Lung (tissue), 17 donors: ENCODE measurements at places on chromosomes 3 and 15. TPM values are rescaled to one million over a fixed set of nuclear protein-coding genes. Genes with fewer than 3 reads are reported as not detected.

- no peak for DNase-seq
Observed at GRCh38 chr3:57981483-57982087, 26.6 kb upstream of the FLNB start.

DNA sequence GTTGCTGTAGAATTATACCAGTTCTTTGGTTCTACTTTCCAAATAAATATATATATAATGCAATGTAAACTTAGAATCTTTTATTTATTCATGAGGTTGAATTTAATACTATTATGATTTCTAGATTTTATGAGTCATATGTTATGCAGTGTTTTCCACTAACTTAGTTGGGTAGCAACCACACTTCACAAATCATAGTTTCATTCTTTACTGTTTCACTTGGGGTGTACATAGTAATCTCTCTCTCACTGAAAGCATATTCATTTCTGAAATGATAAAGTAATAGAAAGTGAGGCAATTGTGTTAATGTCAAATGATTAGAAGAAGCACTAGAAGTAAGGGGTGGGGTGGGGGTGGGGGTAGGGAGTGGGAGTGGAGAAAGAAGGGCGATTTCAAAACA, 52.6 kb downstream of the IQCH start:
- peak; percentile 72 for DNase-seq

- peak; percentile 22 for DNase-seq
Observed at GRCh38 chr3:20405744-20406143, 219.7 kb upstream of the SGO1 start.

- no peak for DNase-seq
Observed at GRCh38 chr15:42201801-42202200, 6.3 kb downstream of the VPS39 start.

DNA sequence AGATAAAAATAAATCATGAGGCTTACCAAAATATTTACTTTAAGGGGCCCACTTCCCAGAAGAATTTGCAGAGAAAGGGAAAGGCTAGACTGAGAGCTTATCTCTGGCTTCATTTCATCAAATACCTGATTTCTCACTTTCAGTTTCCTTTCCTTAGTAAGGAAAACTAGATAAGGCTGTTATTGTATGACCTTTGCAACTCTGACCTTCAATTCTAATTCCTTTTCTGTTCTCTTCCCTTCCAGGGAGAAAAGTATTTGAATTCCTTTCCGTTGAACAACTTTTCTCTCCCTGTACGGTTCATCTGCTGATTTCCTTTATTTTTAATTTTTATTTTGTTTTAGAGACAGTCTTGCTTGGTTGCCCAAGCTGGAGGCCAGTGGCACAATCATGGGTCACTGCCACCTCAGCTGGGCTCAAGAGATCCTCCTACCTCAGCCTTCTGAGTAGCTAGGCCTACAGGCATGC, 7.1 kb upstream of the PXK start:
- peak; percentile 31 for DNase-seq

DNA sequence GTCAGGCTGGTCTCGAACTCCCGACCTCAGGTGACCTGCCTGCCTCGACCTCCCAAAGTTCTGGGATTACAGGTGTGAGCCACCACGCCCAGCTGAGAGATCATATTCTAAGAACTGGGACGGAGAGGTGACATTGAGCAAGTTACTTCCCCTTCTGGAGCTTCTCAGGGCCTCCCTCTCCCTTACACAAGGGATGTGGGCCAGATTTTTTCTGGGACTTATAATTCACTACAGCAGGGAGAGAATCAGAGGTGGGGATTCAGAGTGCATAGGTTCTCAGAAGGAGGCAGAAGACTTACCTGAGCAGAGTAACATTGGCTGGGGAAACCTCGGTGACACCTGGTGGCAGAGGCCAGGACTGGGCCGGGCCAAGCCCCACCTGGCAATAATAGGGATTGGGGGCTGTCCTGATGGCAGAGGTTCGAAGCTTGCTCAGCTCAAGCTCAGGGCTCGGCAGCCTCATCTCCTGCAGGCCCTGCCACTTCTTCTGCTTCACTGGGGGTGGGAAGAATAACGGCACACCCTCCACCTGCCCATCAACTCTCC, 6.8 kb downstream of the LTK start:
- no peak for DNase-seq

DMXL2 gene
- 105 TPM for total RNA-seq

DNA sequence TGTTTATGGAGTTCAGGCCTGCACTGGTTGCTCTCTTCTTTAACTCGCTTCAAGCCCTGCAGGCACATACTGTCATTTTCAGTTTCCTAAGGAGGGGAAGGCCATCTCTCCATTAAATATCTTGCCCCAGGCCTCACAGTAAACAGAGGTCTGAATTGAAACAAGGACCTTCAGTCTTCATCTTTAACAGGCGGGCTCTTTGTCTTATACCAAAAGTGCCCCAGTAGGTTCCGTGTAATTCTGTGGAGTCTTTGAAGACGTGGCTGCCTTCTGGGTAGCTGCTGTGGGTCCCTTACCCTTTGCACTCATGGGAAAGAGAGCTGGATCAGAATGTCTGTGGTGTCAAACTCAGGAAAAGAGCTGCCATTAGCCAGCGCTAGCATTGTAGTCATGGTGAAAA, 161.2 kb downstream of the APBA2 start:
- DNase-seq = no peak

WDR5B gene
- total RNA-seq = 6.3 TPM

DNA sequence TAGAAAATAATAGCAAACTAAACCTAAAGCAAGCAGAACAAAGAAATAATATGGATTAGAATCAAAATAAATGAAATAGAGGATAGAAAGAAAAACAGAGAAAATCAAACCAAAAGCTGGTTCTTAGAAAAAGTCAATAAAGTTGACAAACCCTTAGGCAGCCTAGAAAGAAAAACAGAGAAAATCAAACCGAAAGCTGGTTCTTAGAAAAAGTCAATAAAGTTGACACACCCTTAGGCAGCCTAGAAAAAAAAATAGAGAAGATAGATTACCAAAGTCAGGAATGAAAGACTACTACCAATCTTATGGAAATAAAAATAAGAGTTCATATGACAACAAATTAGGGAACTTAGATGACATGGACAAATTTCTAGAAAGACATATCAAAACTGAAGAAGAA, 142.4 kb downstream of the LRRC28 start:
- no peak for DNase-seq

GRCh38 chr15:88428805-88429605, 38.2 kb downstream of the MRPL46 start:
- no peak for DNase-seq

ZNF80 gene
- not detected for total RNA-seq

FEZF2 gene
- not detected for total RNA-seq

DNA sequence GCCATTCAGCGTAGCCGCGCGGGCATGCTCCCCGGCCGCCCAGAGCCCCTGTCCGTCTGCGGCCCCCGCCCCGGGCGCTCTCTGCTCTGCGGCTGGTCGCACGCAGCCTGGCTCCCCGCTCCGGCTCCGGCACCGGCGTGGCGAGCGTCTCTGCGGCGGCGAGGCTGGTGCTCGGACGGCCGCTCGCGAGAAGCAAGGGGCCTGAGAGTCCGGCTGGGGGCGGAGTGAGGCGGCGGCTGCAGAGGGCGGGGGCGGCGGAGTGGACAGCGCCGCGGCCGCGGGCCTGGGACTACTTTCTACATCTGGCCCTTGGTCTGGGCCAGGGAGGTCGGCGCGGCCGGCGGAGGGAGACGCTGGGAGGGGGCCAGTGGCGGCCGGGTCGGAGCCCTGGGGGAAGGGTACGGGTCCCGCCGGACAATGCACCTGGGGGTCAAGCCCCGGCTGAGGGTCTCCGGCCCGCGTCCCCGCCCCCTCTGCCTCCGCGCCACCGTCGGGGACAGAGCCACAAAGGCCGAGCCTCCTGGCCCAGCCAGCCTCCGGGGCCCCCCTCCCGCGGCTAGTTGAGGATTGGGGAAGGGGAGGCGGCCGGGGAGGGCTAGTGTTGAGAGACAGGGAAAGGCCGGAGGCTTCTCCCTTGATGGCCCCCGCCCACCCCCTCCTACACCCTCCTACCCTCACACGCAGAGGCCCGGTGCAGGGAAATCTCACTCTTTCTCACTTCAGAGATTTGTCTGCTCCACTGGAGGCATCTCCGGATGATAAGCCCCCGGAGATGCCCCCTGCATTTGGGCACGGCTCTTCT, at the start of gene PRTG:
PRTG (minus strand) TSS at position 226 of the 802 bp plus-strand sequence; CDS start at position 5, 221 bp downstream.
- DNase-seq = peak; percentile 89

DNA sequence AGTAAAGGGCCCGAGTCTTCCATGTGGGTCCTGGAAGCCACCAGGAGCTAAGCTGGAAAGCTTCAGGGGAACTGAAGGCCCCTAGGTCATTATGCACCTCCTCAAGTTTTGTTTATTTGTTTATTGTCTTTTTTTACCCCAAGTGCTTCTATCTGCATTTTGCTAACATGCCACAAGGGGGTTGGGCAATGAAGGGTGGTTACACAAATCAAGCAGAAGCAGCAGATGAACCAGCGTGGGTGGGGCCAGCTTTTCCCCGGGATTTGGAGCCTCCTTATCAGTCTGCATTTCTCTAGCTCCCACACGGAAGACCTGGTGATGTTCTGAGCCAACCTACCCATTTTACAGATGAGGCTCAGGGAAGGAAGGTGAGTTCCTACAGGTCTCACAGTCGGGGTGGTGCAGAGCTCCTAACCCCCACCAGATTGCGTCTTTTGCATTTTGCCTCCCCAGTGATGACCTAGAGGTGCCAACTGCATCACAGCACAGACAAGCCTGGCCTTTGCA, 16.8 kb downstream of the TMC3 start:
- DNase-seq = no peak

LYSMD2 gene
- 12.9 TPM for total RNA-seq
